Stimulated activated CD4-positive, alpha-beta T cell treated with anti-CD3 and anti-CD28 coated beads, Interleukin-15, amount 100 ng/mL, for 24 hours (primary cell): ENCODE measurements at places on chromosomes 4 and X.

GRCh38 chr4:93002240-93002639 is 698.5 kb downstream of the GRID2 start:
- no peak for DNase-seq

DNA sequence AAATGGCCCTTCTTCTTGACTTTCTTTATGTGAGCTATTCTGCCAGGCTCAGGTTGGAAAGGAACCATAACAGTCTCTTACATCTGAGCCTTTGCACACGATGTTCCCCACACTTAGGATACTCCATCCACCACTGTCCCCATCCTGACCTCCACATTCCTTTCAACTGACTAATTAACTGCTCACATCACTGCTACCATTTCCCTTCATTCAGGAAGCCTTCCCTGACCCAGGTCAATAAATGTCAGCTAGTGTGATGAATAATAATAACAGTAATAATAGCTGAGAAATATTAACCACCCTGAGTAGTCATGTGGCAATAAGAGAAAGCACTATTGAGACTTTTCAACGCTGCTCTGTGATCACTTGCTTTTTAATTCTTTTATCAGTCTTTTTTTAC is 291.7 kb downstream of the KCNIP4 start:
- DNase-seq = no peak

DNA sequence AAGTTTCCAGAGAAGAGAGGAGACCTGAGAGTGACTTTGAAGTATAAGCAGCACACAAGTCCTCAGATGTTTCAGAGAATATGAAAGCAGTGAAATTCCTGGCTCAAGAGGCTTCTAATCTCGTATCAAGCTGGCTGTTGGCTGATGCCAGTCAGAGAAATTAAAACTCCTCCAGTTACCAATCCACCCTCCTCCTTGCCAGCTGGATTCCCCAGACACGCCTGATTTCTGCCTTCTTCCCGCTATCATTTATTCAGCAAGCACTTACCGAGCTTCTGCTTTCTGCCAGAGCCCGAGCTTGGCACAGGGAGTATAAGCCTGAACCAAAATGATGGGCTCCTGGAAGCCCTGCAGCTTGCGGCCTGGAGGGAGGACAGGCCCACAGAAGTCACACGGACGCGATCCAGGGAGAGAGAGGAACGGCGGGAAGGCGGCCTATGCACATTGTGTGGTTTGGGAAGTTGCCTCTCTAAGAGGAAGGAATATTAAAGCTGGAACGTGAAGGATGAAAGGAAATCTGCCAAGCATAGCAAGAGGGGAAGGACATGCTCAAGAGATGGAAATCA is 102.4 kb upstream of the TBL1X start:
- DNase-seq = no peak

- DNase-seq = no peak
Observed at GRCh38 chr4:158255727-158256324, 45.5 kb downstream of the TMEM144 start.

DNA sequence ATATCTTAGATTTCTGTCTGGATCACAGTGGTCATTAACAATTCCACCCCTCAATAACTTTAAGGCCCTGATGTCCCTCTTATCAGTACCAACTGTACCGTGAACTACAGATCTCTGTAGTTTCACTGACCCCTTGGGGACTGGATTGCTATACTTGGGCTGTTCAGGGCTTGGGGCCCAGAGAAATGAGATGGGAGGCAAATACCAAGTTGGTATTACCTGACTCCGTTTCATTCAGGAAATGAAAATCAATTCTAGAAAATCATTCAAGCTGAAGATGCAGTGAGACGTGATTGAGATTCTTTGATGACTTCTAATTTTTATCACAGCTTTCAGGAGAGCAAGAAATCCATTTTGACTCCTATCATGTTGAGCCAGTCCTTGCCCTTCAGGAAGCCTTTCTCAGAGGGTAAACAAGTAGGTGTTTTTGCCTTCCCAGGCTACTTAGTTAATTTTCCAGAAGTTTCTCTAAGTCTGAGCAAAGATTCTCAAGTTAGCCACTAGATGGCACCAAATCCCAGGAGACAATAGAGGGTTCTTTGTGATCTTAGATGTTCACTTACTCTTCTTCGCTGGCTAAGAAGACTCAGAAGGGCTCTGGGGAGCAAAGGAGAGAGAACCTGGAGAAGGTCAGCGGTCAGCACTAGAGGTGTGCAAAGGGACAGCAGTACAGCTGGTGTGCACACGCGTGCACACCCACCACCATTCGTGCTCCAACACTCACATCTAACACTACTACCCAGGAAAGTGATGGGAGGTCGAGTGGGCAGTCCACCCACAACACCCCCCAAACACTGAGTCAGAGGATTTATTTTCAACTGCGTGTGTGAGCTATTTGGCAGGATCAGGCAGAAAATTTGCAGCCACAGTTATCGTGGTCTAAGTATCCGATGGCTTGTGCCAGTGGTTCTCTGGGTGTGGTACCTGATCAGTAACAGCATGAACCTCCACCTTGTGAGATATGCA is 7.4 kb downstream of the HNRNPH2 start:
- DNase-seq = no peak

DNA sequence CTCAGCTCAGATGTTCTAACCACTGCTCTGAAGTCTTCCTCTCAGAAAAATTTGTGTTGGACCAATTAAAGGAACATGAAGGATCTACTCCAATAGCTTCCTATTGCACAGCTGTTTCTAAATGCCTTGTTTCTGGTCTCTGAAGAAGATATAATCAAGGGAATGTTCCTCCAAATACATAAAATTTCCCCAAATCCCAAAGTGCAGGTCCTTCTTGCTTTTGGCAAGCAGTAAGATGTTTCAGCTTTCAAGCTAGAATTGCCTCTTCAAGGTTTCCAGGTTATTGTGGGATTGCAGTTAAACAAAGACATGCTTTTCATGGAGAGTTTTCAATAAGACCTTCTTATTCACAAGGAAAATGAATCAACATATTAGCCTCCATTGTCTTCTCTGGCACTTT is 574.5 kb upstream of the SLIT2 start:
- no peak for DNase-seq

DNA sequence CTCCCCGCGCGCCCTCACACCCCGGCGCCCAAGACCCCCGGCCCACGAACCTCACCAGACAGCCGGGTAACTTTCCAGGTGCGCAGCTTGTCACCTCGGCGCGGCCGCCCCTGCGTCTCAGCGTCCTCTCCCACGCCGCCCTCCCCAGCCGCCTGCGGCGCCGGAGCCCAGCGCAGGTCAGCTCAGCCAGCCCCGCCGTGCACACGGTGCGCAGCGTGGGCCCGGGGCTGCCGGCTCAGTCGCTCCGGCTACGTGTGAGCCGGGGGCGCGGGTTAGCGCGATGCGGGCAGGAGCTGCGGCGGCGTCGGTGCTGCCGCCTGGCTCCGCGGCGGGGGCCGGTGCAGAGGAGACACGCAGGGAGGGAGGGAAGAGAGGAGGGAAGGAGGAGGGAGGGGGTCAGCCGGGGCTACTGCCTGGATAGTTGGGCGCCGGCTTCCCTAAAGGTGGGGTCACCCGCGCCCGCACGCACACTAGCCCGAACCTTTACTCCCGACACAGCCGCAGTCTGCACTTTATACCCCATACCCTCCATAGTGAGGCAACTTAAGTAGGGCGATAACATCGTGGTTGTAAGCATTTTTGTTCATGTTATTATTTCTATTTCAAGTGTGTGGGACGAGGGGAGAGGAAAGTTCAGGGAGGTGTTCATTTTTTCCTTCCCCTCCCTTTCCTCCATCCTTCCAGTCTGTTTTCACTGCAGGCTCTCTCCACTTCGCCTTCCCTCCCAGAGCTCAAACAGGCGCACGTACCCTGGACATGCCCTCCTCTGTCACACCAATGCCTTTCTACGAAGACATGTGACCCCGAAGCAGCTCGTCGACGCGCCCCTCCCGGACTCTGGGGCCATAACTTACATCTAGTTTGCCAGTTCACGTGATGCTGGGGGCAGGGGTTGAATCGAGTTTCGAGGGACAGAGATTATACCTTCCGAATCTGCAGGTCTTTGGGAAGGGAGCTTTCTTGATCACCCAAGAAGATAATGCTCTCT is at the start of gene PRKG2:
PRKG2 (minus strand) TSS at position 342 of the 988 bp plus-strand sequence. CDS start 10,175 bp downstream, outside the sequence.
- peak; percentile 27 for DNase-seq

GRCh38 chr4:55169352-55169961 is 44.1 kb upstream of the KDR start:
- DNase-seq = no peak

- DNase-seq = no peak
Observed at GRCh38 chr4:27635936-27636913, 775.6 kb downstream of the STIM2 start.

DNA sequence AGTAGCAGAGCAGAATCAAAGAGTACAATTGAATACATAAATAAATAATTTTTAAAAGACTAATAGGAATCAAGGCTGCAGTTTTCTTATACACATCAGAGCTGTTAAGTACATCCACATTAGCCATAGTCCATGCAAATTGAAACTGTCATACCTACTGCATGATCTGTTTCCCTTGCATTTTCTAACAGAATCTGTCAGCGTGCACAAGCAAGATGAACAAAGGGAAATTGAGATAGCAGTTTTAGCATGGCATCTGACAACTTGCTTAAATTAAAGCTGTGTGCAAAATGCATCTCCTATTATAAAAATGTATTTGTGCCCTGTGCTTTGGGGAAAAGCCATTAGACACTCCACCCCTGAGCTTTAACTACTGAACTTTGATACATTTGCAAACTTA is 703.5 kb upstream of the GRID2 start:
- no peak for DNase-seq

DNA sequence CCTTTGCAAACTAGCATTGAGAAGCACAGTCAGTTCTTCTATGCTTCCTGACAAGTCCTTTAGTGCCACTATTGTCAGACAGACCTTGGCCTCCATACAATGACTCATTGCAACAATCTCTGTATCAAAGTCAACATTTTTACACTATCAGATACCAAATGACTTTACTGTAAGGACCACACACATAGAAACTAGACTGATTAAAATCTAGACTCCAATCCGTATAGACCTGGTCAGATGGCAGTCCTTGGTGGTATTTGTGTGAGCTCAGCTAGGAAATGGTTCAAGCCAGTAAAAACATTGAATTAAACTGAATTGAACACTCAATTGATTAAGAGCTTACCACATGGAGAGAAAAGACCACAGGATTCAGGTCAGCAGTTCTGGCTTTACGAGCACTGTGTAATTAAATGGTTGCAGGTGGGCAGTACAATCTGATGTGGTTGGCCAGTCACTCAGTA is 549.8 kb upstream of the LCORL start:
- no peak for DNase-seq

GRCh38 chr4:40479378-40479777 is 144.2 kb downstream of the CHRNA9 start:
- no peak for DNase-seq
